ENCODE measurements at places on chromosomes 4 and X. TPM values are rescaled to one million over a fixed set of nuclear protein-coding genes. Genes with fewer than 3 reads are reported as not detected.
A peak's percentile ranks its signal among the peaks of the same experiment; 100 is the strongest.

GRCh38 chr4:189088780-189089179 is 851.9 kb upstream of the FRG1 start:
- no peak for DNase-seq

- DNase-seq: no peak
Measured at GRCh38 chr4:110898290-110898689, 275.4 kb upstream of the PITX2 start.

DNA sequence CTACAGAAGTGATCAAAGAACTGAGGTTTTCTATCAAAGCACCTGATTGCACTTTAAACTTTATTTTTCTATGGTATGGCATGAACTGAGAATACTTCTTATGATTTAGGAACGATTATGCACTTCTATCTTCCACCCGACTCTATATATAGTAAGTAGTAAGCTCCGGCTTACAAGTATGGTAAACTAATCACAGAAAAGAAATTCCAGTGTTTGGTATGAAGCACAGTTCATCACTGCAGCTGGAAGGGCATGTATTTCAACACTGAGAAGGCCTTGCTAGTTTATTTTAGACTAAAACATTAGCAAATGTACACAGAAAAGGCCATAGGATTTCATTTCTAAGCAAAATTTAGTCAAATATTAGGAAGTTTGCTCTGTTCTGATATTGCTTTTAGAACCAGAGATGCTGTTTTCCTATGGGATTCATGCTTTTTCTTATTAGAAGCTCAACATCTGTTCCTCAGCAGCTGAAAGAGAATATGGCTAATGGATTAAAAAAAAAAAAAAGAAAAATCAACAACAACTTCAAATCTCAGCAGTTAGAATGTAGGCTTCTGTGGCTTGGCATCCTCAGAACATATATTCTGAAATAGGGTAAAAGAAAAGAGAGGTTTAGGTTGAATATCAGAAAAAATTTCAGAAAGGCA is 273.5 kb downstream of the C4orf33 start:
- DNase-seq: no peak

DNA sequence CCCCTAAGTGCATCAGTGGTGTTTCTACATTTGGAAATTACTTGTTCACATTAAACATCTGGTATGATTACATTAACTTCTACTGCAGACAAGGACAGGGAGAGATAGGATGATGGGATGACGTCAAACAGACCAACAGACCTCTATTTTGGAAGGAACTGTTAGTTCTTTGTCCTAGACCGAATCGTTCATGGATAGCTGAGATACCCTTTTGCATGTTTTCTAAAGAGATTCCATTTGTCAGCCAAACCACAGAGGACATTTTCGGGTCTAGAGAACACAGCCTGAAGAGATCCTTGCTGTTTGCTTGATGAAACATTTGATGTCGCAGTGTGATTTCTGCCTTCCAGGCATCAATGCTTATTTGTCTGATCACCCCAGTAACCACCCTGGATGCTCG is 27.7 kb downstream of the CHST7 start:
- DNase-seq: no peak

CENPU gene
- 18.5 TPM for total RNA-seq

UGT2A1 gene
- not detected for total RNA-seq

DNA sequence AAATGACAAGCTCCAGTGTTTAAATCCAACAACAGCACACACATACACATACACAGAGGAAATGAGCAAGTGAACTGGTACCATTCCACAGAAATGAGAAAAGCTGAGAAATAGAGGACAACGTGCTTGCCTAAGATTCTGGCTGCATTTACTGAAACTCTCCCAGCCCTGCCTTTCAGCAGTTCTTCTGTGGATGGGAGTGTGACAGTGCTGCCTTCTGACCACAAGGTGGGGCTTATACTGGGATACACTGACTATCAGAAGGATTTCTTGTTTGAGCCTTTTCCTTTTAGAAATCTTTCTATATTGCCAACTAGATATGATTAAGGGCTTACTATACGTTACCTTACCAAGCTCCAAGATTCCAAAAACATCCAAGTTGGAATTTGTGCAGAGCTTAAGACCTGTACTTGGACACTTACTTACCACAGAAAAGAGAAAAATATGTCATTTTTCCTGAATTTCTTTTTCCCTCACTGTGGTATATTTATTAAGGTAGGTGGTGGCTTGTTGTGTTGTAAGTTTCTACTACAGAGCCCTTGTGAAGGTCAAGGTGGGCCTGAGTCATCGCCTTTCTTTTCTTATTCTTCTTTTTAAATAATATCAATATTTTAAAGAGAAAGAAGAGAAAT is 10.7 kb upstream of the CXCL8 start:
- DNase-seq: peak; percentile 76

GRCh38 chr4:185204238-185204910 is 574 bp upstream of the CFAP97 start:
- peak; percentile 75 for DNase-seq

ZFP92 gene
- total RNA-seq: not detected

CHRDL1 gene
- not detected for total RNA-seq

MAGEA2B gene
- not detected for total RNA-seq

AMTN gene
- total RNA-seq: not detected

GRCh38 chrX:153870791-153871360 is 15.1 kb downstream of the L1CAM start:
- no peak for DNase-seq

DNA sequence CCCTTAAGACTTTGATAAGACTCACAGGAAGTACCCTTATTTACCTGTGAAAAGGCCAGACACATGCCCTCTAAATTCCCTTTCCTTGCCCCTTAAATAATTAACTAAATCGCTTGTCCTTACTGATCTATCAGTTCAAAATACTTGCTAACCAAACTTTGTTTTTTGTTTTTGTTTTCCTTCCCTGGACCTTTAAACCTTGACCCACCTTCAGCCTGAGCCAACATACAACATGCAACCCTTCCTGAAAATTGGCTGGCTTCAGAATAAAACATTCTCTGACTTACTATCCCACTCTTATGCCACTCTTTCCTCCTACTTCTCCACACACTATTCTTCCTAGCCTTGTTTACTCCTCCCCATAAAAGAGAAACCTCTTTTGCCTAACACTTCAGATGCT is 448.1 kb upstream of the TRAM1L1 start:
- DNase-seq: no peak

SCML1 gene
- total RNA-seq: not detected

GNPDA2 gene
- 30.1 TPM for total RNA-seq

GRCh38 chrX:31604629-31605221 is 532.9 kb upstream of the FTHL17 start:
- no peak for DNase-seq

DNA sequence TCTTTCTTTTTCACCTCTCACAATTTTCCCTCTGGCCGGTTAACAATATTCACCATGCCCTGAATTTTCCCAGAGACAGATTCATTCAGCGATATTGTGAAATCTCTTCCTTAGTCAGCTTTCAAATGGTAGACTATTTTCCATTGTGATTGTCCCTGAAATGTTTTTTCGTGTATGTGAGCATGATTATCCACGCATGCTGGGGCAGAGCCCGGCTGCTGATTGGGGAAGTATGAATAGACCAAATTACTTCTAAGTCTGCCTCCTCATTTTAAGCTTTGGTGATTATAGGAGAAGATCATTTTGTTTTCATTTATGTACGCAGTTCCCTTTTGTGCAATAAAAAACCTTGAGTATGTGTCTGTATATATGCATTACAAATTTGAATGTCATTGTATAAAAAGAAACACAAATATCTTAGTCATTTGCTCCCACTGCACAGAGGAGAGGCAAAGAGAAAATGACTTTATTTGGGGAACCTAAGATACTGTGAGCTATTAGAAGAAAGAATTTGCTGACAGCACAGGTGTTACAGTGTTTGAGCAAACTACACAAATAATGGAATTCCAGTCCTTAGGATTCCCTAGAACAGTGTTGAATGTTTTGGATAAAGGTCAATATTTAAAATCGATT is 11.3 kb downstream of the DTHD1 start:
- no peak for DNase-seq

GRCh38 chrX:46573892-46574773 is 568 bp downstream of the CHST7 start:
- DNase-seq: peak; percentile 78

RBM47 gene
- total RNA-seq: not detected

- DNase-seq: no peak
Measured at GRCh38 chr4:103137446-103137827, 37.8 kb upstream of the BDH2 start.

DNA sequence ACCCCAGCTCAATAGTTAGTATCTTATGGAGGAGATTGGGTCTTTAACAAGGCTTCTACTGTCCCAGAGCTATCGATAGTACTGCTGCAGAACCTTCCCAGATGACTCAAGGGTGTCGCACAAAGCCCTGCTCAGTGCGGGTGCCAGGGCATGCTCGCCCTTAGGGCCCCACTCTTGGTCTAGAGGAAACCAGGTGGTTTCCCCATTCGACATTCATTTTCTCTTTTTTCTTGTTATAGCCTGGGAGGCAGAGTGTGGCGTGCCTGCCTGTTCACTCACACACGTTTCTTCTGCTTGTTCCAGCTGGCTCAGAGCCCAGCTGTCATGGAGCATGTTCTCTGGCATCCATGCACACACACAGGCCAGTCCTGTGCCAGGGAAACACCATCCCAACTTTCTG is 144.5 kb downstream of the SMIM20 start:
- DNase-seq: no peak

CXCL11 gene
- total RNA-seq: not detected

- no peak for DNase-seq
Measured at GRCh38 chr4:125357675-125358074, 42.9 kb downstream of the FAT4 start.

CXorf66 gene
- not detected for total RNA-seq

SORCS2 gene
- not detected for total RNA-seq

- no peak for DNase-seq
Measured at GRCh38 chr4:86963697-86964096, 28.9 kb downstream of the AFF1 start.

SSX2 gene
- not detected for total RNA-seq

- DNase-seq: peak; percentile 87
Measured at GRCh38 chrX:71178908-71179307, 34.3 kb downstream of the NLGN3 start.

DNA sequence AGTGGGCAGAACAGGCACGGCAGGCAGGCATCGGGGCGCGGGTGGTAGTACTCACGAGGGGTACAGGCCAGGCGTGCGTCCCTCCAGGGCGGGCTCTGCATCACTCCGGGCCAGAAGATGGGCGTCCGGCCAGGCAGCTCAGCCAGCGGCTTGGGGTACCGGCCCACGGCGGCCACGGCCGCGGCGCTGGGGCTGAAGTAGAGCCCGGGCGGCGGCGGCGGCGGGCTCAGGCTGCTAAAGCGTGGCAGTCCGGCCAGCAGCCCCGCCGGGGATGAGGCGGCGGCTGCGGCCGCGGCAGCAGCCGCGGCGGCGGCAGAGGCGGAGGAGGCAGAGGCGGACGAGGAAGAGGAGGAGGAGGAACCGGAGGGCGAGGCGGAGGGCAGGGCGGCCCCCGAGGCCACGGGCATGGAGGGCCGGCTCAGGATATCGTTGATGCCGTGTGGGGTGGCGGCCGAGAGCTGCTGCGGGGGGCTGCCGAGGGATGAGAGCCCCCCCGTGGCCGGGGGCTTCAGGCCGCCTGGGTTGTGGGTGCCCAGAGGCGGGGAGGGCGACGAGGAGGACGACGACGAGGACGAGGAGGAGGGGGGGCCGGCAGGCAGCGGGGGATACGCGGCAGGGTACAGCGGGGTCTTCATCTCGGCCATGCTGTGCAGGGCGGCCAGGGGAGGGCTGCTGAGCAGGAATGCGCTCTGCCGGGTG is 1.4 kb downstream of the NKX6-1 start:
- no peak for DNase-seq

DNA sequence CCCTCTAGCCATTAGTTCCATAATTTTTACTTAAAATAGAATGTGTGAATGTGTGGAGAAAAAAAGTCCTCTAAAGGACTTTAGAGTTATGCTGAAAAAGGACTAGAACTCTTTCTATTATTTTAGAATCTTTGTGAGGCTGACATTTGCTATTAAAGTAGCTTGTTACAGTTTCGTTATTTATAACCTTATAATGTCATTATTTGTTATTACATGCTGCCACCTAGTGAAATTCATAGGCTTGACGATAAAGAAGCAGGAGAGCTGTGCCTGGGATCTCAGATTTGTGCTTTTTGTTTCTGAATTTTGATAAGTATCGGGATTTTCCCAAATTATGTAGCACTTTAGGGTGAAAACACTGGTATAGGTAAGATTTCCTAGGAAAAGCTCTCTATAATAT is 38.5 kb upstream of the TAPT1 start:
- DNase-seq: peak; percentile 81

DNA sequence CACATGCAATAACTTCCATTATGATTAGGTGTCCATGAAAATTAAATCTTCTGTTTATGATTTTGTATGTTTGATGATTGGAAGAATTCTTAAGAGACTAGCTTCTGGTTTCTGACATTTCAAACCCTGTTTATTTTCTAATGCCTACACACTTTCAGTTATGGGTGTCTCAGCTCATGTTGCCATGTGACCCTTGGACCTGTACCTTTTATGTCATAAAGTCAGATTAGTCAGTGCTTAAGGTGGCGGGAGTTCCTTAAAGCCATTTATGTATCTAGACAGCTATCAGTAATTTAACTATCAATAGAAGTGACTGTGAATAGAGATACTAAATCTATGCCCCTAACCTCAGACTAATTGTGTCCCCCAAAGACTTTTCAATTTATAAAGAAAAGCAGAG is 155.6 kb downstream of the GBA3 start:
- DNase-seq: no peak

DNA sequence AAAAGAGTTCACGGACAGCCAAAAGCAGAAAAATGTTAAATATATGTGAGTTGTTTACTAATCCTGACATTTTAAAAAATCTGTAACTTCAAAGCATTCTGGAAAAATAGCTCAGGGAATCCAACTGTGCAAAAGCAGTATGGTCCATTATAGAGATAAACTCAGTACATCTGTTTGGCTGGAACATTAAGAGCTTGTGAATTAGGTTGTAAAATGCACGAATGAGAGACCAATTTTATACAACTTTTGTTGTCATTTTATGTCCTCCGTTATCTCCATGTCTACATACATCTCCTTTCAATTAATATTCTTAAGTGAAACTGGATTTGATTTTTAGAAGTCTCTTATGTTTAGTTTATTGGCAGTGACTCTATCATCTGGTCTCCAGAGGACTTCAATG is 367.0 kb upstream of the ATOH1 start:
- DNase-seq: no peak

- DNase-seq: no peak
Measured at GRCh38 chr4:170091069-170091696, 1.4 kb upstream of the AADAT start.

DNA sequence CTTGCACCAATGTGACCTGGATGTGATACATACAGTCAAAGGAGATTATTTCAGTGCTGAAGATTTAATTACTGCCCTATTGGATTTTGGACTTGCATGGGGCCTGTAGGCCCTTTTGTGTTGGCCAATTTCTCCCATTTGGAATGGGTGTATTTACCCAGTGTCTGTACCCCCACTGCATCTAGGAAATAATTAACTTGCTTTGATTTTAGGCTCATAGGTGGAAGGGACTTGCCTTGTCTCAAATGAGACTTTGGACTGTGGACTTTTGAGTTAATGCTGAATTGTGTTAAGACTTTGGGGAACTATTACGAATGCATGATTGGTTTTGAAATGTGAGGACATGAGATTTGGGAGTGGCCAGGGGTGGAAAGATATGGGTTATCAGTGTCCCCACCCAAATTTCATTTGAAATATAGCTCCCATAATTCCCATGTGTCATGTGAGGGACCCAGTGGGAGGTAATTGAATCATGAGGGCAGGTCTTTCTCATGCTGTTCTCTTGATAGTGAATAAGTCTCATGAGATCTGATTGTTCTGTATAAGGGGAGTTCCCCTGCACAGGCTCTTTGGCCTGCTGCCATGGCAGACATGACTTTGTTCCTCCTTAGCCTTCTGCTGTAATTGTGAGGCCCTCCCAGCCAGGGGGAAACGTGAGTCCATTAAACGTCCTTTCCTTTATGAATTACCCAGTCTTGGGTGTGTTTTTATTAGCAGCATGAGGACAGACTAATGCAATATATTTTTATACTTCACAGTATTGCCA is 362.2 kb upstream of the SPANXN4 start:
- DNase-seq: no peak
